ENCODE measurements at places on chromosomes 1 and 21. TPM values are rescaled to one million over a fixed set of nuclear protein-coding genes. Genes with fewer than 3 reads are reported as not detected.

ERICH3 gene
- 1.9 TPM for total RNA-seq

MSH4 gene
- 0.20 TPM for total RNA-seq

BRDT gene
- total RNA-seq = not detected

SLC2A5 gene
- 0.64 TPM for total RNA-seq

DNA sequence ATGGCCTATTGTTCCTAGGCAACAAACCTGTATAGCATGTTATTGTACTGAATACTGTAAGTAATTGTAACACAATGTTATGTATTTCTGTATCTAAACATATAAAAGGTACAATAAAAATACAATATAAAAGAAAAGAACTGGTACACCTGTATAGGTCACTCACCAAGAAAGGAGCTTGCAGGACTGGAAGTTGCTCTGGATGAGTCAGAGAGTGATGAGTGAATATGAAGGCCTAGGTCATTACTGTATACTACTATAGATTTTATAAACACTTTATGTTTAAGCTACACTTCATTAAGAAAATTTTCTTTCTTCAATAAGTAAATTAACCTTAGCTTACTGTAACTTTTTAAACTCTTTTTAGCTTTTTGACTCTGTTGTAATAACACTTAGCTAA, 559.9 kb downstream of the PLPP3 start:
- no peak for DNase-seq

DNA sequence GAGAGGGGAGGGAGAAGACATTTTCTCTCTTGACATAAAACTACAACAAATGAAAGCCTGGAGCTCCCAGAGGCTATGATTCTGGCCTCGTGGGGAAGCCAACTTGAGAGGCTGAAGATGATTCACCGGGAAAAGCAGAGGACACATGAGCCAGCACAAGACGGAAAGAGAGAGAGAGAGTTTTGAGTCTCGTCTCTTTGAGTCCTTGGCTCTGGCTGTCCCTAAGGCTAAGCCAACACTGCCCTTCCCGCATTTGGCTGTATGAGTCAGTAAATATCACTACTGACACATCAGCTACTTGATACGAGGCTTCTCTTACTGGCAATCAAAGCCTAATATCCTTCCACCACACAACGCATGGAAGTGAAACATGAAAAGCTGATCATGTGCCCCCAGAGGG, 95.5 kb downstream of the GRIK3 start:
- no peak for DNase-seq

- no peak for DNase-seq
These were observed 26.2 kb upstream of the EPHA2 start for GRCh38 chr1:16181887-16182719.

DNA sequence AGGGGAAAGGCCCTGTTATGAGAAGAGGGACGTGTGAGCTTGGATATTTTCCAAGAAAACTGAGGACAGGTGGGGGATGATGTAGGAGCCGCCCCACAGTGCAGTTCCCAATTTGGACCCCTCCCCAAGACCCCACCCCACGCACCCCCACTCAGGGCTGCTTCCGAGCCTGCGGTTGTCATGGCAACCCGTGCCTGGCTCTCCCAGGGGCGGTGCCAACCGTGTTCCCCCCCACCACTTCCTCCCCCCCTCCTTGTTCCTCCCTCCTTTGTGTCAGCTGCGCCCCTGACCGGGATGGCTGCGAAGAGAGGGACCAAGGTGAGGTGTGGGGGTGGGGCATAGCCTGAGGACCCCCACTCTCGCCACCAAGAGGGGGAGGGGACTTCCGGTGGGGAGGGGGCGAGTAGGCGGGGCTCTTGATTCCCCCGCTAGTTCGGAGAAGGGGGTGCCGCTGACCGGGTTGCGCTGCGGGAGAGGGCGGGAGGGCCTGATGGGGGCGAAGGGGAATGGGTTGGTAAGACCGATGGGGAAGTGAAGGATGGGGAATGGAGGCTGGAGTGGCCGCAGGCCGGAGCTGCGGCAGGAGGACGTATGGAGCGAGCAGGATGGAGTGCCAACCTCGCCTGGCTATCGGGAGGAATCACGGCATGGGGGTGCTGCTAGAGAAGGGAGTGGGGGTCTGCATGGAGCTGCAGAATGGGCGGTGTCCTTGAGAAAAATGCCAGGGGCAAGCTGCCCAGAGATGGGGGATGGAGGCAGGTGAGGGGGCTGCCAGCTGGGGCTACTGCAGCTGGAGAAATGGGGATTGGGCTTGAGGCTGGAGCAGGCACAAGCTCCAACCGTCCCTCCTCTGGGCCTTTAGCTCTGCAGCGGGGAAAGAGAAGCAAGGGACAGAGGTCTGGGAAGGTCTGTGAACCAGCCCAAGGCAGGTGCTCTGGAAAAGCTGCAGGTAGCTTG, 953 bp downstream of the TRIM46 start:
- peak; percentile 75 for DNase-seq

DNA sequence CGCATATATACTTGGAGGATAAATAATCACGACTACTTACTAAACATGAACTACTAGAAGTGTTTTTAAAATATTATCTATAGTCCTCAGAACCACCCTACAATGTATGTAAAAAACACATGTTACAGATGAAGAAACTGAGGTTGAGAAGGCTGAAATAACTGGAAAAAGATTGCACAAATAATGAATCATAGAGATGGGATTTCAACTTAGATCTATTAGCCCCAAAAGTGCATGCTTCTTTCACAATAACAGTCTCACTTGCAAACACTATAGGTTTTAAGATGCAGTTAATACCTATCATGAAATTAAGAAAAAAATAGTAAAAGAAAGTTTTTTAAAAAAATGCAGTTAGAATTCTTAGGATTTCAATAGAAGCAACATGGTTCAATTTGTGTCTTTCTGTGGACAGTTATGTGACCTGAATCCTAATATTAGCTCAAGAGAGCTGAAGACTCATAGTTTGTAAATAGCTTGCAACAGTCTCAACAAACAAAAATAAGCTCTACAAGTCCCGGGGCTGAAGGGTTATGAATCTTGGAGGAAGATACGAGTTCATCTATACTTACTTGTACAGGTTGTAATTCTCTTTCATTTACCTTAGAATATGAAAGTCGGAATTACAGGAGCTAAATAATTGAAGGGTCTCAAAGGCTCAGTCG, 58.6 kb upstream of the NTPCR start:
- DNase-seq = no peak
